ENCODE measurements at places on chromosomes 3 and 15.

- DNase-seq: no peak
Observed at GRCh38 chr3:101950510-101950909, 101.2 kb downstream of the NFKBIZ start.

DNA sequence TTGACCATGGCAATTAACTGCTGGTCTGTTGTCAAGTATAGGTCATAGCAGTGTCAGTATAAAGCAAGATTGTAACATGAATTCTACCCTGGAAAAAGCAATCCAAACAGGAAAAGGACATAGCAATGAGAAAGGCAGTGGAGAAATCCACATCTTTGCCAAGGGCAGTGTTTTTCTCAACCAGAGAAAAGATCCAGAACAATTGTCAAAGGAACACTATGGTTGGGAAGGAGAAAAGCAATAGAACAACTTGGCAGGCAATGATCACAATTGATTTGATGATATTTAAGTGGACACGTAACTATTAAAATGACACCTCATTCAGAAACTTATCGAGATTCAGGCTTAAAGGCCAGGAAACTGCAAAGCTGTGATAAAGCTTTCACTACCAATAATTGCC is 271.1 kb downstream of the DIPK2A start:
- DNase-seq: no peak

- DNase-seq: peak; percentile 4
Observed at GRCh38 chr3:84547971-84548970, 410.5 kb upstream of the CADM2 start.

DNA sequence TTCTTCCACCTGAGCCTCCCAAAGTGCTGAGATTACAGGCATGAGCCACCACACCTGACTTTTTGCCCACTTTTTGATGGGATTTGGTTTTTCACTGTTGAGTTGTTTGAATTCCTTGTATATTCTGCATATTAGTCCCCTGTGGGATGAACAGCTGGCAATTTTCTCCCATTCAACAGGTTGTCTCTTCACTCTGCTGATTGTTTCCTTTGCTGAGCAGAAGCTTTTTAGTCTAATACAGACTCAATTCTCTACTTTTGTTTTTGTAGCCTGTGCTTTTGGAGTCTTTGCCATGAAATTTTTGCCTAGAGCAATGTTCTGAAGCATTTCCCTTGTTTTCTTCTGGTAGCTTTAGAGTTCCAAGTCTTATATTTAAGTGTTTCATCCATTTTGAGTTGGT is 62.7 kb upstream of the MFGE8 start:
- no peak for DNase-seq

DNA sequence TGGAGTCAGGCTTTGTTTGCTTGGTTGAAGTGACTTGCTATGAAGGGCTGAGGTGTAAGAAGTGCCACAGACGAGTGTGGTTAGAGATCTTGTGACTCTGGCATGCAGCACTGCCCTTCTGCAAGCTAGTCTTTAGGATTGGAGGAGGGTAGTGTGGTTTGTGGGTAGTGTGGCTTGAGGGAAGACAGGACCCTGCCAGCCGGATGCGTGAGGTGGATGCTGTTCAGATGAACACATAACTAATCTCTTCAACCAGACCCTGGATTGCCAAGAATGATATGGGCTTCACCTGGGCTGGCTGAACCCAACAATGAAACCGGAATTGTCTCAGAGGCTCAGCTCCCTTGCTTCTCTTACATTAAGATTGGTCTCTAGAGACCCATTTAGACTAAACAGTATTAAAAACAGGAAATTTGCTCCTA is 32.7 kb downstream of the STARD9 start:
- no peak for DNase-seq

DNA sequence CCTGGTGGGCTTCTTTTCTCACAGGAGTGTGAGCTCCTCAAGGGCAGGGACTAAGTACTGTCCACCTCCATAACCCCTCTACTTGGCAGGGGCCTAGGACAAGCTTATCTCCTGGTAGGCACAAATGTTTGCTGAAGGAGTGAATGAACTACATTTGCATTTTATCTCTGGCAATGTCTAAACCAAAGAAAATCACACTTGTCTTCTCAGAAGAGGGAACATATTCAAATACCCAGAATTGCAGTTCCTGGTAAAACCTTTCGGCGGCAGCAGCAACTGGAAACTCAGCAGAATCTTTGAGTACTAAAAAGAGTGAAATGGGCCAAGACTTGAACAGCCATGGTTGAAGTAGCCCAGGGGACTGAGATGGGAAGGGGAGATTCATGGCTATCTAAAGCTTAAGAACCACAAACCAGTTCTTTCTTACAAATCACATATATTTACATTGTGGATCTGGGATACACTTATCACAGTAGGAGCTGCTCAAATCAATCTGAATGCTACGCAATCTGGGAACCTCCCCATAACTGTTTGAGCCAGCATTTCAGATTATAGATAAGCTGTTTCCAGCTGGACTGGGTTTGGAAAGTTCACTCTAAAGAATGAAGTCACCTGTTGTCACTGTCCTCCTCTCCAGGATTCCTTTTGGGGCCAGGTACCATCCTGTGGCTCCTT is 18.7 kb upstream of the PTPN9 start:
- peak; percentile 33 for DNase-seq

DNA sequence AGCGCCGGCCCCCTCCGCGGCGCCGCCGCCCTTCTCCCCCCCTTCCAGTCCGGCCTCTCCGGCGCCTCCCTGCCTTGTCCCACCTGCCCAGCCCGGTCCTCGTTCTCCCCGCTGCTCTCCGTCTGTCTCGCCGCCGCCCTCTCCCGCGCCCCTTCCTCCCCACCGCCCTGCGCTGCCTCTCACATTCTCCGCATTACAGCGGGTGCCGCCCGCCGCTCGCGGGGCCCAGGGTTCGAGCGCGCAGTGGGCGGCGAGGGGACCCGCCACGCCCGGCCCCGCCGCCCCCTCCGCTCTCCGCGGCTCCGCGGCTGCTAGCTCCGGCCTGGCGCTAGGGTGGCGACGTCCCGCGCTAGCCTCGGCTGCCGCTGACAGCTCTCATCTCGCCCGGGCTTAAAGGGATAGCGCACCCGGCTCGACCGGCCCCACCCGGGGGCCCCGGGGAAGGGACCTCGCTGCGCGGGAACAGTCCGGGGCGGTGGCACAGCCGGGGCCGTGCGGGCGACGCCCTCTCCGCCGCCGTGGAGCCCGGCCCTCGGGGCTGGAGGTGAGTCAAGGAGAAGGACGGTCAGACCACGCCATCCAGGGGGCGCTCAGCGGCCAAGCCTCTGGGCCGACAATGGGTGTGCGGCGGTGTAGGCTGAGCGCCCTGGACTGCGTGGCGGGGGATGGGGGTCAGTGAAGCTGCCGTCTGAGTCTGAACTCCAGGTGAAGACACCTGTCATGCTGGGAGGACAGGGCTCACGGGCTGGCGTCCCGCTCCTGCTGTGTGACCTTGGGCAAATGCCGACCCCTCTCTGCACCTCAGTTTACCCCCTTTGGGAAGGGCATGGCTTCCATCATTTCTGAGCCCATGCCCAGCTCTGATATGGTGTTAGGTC is 187.4 kb upstream of the LINGO1 start:
- peak; percentile 20 for DNase-seq

DNA sequence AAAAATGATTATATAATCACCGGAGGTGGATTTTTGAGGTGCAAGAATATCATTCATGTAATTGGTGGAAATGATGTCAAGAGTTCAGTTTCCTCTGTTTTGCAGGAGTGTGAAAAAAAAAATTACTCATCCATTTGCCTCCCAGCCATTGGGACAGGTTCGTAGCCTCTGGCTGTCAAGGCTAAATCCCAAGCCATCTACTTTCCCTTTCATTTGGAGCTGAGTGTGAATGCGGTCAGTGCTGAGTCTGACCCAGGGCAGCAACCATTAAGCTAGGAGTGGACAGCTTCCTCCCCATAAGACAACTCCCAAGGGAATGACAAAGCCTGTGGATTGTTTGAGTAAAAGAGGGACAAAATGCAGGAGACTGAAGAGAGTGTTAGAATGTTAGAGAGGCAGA is 33.6 kb downstream of the PARP14 start:
- peak; percentile 63 for DNase-seq

- DNase-seq: no peak
Observed at GRCh38 chr3:21777821-21778220, 26.8 kb upstream of the ZNF385D start.

- DNase-seq: no peak
Observed at GRCh38 chr15:71312731-71313460, 197.6 kb downstream of the THSD4 start.

DNA sequence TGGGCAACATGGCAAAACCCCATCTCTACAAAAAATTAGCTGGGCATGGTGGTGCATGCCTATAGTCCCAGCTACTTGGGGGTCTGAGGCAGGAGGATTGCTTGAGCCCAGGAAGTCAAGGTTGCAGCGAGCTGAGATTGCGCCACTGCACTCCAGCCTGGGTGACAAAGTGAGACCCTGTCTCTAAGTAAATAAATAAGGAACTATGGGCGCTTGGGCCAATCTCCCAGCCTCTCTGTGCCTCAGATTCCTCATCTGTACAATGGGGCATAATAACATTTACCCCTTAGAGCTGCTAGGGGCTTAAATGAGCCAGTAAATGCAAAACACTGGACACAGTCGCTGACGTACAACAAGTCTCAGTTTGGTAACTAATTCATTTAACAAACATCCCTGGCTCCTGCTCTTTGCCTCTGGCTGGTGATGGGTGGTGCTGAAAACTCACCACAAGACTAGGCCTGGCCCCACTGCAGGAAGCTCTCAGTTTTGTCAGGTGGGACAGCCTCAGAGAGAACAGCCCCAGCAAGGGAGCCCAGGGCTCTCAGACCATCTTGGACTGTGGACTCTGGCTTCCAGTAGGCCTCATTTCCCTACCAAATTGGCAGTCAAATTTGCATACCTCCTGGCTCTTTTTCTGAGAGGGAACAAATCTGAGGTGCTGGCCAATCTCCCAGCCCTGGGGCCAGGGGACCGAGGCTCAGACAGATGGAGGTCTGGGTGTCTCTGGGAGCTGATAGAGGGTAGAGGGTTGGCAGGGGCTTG is 6.4 kb upstream of the TBC1D2B start:
- DNase-seq: no peak

DNA sequence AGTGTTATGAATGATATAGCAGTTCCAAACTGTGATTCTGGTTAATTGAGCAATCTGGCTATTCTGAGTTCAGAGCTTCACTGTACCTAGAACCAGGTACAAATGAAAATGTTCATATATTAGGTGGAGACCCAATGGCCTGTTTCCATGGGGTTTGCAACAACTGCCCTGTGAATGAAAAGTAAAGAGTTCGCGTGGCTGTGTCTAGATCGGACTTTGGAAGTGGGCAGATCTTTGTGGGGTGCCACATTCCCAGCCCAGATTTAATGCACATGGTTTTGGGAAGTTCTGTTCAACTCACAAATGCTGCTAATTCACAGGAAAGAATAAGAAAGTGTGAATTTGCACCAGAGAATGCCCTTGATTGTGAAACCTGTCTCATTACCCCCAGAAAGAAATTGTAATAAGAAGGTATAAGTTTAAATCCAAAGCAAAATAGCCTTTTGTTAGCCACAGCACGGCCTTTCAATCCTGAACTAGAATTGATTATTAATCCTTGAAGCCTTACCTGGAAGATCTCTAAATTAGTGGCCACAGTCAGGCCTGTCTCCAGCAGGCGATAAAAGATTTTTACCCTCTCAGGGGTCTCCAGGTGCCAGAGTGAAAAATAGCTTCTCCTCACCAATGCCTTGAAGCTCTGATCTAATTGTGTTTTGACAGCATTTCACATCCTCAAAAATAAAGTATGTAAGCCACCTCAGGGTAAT is 22.6 kb downstream of the WHAMM start:
- no peak for DNase-seq

- DNase-seq: no peak
Observed at GRCh38 chr3:46381625-46382024, 10.9 kb downstream of the CCR5 start.

DNA sequence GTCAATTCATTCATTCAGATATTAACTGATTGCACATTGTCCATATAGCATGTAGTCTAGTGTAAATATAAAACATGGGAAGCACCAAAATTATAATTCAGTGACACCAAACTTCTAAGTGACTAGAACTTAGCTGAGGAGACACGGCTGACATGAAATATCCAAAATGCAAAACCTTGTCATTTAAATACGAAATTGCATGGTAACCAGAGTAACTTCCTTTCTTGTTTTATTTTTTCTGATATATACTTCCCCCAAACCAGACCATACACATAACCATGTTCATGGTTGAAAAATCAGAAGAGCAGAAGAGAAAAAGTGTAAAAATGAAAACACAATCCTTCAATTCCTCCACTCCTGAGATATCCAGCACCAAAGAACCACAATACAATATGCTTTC is 38.0 kb downstream of the CBLB start:
- no peak for DNase-seq

- DNase-seq: no peak
Observed at GRCh38 chr15:93428807-93429351, 339.9 kb upstream of the RGMA start.

DNA sequence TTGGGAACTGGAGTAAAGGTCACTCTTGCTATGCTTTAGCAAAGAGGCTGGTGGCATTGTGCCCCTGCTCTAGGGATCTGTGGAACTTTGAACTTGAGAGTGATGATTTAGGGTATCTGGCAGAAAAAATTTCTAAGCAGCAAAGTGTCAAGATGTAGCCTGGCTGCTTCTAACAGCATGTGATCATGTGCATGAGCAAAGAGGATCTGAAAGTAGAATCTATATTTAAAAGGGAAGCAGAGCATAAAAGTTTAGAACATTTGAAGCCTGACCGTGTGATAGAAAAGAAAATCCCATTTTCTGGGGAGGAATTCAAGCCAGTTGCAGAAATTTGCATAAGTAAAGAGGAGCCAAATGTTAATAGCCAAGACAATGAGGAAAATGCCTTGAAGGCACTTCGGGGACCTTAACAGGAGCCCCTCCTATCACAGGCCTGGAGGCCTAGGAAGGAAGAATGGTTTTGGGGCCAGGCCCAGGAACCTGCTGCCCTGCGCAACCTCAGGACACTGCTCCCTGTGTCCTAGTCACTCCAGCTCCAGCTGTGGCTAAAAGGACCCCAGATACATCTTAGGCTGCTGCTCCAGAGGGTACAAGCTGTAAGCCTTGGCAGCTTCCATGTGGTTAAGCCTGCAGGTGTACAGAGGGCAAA is 212.2 kb upstream of the LINGO1 start:
- DNase-seq: no peak

DNA sequence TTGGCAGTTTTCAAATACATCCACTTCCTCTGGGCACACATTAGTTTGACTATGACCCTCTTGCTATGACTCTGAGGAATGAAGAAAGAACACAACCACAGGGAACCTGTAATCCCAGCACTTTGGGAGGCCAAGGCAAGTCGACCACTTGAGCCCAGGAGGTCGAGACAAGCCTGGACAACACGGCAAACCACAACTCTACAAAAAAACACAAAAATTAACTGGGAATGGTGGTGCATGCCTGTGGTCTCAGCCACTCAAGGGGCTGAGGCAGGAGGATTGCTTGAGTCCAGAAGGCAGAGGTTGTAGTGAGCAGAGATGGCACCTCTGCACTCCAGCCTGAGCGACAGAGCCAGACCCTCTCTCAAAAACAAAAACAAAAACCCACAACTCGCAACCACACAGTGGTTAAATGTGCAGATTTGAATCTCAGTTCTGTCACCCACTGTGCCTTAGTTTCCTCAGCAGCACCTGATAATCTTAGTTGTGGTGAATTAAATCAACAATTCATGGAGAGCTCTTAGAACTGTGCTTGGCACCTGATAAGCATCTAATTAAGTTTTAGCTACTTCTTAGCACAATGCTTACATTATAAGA is 65.7 kb downstream of the MYLK start:
- DNase-seq: no peak

GRCh38 chr3:69819282-69819681 is 80.0 kb downstream of the MITF start:
- no peak for DNase-seq

- no peak for DNase-seq
Observed at GRCh38 chr3:73206030-73206429, 144.6 kb downstream of the EBLN2 start.

GRCh38 chr3:105065895-105066839 is 300.5 kb upstream of the ALCAM start:
- DNase-seq: no peak

GRCh38 chr3:32410367-32411246 is 19.0 kb downstream of the CMTM7 start:
- no peak for DNase-seq
